Kidney epithelial cell (primary cell): ENCODE measurements at places on chromosomes 6 and 20. TPM values are rescaled to one million over a fixed set of nuclear protein-coding genes. Genes with fewer than 3 reads are reported as not detected.

- no peak for DNase-seq
Measured at GRCh38 chr20:33728463-33728862, 3.3 kb upstream of the ZNF341 start.

DNA sequence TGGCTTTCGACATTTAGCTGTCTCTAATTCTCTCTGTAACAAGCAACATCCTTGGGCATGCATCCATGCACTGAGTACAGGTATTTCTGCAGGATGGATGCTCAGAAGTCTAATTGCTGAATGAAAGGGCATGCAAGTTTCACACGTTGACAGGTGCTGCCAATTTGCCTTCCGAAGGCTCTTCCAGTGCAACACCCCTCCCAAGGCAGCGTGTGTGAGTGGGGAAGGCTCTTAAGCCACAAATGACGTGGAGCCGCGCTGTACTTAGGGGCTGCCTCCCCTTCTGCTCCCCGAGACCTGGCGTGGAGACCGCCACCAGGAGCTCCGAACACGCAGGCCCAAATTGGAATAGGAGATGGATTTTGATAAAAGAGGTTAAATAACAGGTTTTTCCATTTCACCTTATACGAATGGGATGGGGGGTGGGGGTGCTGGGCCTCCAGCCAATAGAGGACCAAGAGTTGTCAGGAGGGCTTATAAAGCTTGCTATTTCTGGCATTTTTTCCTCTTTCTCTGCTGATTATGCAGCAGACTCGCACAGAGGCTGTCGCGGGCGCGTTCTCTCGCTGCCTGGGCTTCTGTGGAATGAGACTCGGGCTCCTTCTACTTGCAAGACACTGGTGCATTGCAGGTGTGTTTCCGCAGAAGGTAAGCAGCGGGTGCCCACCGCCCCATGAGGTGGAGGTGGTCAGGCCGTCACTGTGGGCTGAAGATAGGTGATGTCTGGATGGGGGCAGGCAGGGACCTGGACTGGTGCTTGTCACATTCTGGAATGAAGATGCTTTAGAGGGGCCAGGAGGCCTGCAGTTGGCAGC, 30.9 kb downstream of the TOX2 start:
- no peak for DNase-seq

- DNase-seq = no peak
Measured at GRCh38 chr6:163389354-163389753, 25.2 kb upstream of the QKI start.

GRCh38 chr20:54856202-54856601, 380.8 kb downstream of the DOK5 start:
- DNase-seq = no peak

DNA sequence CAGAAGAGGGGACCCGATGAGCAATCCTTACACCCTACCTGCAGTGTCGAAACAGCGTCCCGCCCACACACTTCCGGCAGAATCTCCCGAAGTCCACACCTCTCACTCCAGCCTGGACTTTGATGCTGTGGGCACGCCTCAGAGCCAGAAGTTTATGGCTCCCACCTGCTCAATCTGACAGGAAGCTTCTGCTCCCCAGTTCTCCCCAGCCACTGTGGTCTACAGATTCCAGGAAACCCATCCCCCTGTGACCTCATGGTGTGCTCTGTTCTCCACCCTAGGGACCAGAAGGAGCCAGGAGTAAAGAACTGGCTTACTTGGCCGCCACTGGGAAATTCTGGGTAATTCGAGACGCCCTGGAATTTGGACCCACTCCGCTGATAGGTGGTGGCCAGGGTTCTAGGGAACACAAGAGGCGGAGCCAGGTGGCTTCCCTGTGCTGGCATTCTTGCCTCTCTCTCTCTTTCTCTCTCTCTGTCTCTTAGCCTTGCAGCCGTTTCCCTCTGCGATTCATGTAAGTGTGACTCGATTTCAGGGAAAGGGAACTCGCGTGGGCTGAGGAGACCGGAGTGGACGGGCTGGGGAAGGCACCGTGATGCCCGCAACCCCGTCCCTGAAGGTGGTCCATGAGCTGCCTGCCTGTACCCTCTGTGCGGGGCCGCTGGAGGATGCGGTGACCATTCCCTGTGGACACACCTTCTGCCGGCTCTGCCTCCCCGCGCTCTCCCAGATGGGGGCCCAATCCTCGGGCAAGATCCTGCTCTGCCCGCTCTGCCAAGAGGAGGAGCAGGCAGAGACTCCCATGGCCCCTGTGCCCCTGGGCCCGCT, at the start of gene TRIM15:
TSS of gene TRIM15 (plus strand) at position 457 of the 828 bp plus-strand sequence. CDS start at position 596, 139 bp downstream.
- DNase-seq = no peak

- DNase-seq = peak; percentile 70
Measured at GRCh38 chr6:10033223-10033829, 381.5 kb downstream of the TFAP2A start.

- DNase-seq = no peak
Measured at GRCh38 chr20:10501402-10501801, 66.3 kb downstream of the SLX4IP start.

DNA sequence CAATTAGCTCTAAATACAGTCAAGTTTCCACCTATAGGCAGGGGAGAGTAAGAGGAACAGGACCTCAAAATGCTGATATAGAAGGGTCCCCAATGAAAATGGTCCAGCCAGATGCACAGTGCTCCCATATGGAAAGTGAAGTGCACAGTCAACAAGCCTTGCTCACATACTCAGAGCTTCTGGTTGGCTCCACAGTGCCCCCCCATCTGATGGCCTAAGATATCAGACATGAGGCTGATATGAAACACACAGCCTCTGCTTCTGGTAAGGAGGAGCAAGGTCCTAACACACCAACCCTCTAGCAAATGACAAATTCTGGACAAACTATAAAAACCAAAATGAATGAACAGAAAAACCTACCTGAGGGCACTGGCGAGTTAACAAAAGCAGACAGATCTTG, 111.4 kb upstream of the EMILIN3 start:
- no peak for DNase-seq

DNA sequence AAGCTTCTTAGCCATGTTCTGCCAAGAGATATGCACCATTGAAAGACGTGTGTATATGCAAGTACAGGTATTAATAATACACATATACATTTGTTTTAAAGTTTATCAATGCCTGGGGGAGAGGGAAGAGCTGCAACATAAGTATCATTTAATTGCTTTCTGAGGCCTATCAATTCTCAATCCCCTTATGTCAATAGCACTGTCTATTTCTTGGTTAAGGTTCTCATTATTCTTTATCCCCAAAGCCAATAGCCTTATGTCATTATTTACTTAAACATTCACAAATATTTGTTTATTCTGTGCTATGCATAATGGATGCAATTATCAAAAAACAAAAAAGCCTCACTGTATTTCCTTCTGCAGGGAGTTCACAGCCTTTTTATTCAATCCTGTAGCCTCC, 350.3 kb upstream of the KCNQ5 start:
- DNase-seq = no peak

DNA sequence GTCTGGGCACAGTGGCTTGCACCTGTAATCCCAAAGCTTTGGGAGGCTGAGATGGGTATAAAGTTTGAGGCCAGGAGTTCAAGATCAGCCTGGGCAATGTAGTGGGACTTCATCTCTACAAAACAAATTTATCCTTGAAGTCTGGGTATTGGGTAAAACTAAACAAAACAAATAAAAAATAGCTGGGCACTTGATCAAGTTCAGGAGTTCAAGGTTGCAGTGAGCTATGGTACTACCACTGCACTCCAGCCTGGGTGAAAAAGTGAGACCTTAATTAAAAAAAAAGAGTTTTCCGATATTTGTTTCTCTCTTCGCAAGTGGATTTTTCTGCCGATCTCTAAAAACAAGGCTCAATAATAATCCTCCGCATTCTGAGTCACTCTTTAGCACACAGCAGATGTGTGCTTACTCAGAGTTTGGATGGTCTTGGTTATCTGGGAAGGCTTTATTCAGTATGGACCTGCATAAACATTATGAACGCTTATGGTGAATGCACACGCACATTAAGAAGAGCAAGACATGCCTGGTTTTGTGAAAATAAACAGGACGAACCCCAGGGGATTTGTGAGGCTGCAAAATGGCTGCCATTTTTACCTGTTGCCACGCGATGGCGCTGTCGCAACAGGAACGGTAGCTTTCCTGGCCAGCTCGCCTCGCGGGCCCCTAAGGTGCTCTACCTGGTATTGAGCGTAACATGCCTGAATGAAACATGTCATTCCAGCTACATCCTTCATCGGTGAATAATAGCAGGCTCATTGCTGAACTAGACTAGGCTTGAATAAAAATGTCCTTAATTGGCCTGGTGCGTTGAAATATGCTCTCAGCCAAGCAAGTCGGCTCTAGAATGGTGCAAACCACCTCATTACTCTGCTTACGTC, 6.0 kb downstream of the OPN5 start:
- no peak for DNase-seq

- DNase-seq = no peak
Measured at GRCh38 chr20:45918182-45918737, 6.3 kb upstream of the PLTP start.

DNA sequence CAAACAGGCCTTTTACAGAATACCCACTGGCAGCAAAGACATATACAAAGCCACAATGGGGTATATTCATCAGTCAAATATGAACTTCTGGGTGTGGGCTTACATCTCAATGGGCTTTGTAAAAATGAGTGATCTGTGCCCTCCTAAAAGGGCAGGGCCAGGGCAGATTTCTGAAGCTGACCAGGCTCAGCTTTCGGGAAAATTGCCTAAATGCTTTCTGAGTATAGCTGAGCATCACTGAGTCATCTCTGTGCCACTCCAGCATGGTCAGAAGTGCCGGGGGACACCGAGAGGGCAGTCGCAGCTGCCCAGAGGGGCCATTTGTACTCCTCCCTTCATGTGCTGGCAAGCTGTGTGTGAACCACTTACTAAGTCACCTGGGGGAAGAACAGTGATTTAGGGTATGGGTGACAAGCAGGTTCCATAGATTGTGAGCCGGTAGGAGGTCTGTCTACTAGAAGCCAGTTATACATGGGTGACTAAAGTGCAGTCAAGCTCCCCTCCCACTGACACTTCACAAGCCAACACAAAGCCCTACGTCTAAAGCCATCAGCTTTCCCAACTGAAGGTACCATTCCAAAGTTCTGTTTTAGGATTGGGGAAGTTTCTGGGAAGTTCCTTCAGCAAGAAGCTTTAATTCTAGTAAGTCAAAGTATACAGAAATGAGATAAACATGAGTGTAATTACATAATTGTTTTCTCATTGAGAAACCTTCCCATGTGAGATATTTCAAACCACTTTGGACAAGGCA, 147.6 kb upstream of the TAB2 start:
- no peak for DNase-seq

- no peak for DNase-seq
Measured at GRCh38 chr20:12827816-12828385, 180.9 kb upstream of the SPTLC3 start.

DNA sequence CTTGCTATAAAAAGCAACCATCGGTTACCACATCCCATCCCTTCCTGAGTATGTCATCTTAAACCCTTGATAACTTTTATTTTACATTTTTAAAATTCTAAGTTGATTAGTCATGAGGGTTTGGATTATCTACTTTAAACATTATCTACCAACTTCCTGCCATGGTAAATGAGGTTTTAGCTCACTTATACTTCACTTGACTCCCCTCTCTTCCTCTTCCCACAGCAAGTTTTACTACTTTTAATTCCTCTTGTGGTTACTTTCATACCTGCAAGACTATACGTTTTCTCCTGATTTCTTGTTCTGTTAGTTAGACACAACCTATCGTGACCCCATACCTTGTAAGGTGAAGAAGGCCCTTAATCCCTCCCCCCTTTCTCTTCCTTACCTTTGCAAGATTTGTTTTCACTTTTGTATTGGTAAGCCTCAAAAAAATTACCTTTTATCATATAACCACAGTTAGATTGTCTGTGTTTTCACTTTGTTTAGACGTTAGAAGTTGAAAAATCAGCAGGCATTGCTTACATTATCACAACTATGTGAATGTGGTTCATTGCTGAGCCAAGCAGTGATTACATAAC, 60.1 kb upstream of the OGFRL1 start:
- no peak for DNase-seq

DNA sequence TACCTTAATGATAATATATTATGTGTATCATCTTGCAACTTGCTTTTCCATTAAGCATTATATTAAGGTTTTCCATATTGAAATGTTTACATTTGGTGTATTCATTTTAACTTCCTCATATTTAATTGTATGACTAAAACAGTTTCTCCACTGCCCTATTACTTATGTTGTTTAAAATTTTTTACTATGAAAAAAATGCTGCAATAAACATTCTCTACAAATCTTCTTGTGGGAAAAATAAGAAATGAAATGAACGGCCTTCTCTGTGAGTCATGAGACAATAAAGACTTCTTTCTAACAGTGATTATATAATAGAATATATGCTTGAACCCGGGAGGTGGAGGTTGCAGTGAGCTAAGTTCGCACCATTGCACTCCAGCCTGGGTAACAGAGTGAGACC, 25.5 kb downstream of the FASTKD5 start:
- no peak for DNase-seq

DNA sequence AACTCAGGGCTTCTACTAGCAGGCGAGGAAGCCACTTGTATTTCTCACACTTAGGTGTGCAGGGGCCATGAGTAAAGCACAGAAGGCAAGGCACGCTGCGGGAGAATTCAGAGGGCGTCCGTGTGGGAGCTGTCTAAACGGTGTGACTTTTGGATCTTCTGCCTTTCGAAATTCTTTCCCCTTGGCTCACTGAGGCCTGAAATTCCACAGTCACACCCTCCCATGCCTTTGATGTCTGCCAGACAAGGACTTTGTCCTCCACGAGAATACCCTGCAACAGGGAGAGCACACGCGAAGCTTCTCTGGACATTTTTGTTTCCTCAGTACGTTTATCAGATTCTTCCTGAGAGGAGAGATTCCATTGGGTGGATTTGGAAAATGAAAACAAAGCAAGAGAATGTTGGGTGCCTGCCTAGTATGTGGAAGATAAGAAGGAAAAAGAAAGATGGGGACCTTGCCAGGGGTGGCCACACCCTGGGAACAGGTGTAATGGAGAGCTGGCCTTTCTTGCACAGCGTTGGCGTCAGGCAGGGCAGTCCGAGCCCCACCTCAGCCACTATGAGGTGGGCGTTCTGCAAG, 235.7 kb downstream of the MYLK4 start:
- peak; percentile 5 for DNase-seq

DNA sequence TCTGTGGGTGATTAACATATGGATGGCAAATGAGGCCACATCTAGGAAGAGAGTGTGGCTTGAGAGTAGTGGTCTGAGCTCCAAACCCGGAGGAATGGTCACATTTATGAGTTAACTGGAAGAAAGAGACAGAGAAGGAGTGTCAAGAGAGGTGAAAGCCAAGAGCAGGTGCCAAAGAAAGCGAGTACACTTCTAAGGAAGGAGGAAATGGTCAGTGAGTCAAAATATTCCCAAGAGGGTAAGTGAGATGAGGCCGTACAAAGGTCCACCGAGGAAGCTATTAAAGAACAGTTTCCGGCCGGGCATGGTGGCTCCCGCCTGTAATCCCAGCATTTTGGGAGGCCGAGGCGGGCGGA, 104.5 kb upstream of the RNF24 start:
- no peak for DNase-seq

GRCh38 chr20:59014680-59015389, 4.4 kb upstream of the TUBB1 start:
- DNase-seq = no peak

The C6orf15 gene
- 0.62 and 0.79 TPM in 2 replicates for total RNA-seq

The LPA gene
- not detected in 2 replicates for total RNA-seq

The PRL gene
- total RNA-seq = not detected in 2 replicates

The PLCB1 gene
- total RNA-seq = 2.7 and 5.1 TPM in 2 replicates

The DSP gene
- 216 and 220 TPM in 2 replicates for total RNA-seq

The ZNF311 gene
- total RNA-seq = 2.6 and 2.7 TPM in 2 replicates

The PPT2 gene
- total RNA-seq = 12.9 and 20.5 TPM in 2 replicates

The HSD17B8 gene
- 11.4 and 13.1 TPM in 2 replicates for total RNA-seq

The DACT2 gene
- 0.84 and 0.96 TPM in 2 replicates for total RNA-seq

The KCNG1 gene
- total RNA-seq = 50.8 and 59.9 TPM in 2 replicates

The HLA-DRB1 gene
- total RNA-seq = 2.6 and 4.0 TPM in 2 replicates
